ENCODE measurements at places on chromosomes 7 and 10. TPM values are rescaled to one million over a fixed set of nuclear protein-coding genes. Genes with fewer than 3 reads are reported as not detected.

DNA sequence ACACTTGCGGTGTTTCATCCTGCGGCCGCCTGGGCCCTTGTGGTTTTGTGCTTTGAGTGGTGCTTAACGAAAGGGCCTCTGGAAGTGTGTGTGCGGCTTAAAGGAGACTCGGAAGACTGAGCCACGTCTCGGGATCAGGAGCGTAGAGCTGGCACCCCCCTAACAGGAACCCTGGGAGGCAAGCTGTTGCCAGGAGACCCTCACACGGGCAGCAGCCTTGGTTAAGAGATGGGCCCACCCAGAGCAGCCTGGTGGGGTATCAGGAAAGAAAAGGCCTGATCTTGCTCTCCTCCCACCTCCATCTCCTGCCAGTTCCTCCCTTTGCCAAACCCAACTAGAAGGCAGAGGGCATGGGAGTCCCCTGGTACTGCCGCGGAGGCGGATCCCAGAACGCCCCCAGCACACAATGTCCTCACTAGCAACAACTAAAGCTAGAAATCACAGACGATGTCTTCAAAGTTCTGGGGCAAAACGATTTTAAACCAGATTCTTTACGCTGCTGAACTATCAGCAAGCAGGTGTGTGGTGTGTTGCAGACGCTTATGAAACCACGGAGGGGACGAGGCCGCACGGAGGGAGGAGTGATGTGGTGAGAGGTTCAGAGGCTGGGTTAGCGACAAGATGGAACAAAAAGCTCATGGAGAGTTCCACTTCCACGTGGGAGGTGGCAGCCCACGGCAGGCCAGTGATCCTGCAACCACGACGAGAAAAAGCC, 67.0 kb upstream of the INPP5A start:
- DNase-seq = no peak

DNA sequence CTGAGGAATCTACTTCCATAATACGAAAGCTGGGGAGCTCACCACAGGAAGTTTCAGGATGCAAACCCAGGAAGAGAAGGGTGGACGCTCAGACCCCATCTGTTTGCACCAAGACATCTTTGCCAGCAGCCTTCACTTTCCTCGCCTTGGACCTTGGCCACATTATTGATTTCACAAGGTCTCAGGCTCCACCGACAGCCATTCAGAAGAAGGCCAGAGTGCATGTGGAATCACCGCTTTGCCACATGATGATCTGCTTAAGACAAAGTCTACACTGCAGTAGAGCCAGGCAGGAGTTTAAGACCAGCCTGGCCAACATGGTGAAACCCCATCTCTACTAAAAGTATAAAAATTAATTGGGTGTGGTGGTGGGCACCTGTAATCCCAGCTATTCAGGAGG, 60.0 kb downstream of the LYZL1 start:
- no peak for DNase-seq

DNA sequence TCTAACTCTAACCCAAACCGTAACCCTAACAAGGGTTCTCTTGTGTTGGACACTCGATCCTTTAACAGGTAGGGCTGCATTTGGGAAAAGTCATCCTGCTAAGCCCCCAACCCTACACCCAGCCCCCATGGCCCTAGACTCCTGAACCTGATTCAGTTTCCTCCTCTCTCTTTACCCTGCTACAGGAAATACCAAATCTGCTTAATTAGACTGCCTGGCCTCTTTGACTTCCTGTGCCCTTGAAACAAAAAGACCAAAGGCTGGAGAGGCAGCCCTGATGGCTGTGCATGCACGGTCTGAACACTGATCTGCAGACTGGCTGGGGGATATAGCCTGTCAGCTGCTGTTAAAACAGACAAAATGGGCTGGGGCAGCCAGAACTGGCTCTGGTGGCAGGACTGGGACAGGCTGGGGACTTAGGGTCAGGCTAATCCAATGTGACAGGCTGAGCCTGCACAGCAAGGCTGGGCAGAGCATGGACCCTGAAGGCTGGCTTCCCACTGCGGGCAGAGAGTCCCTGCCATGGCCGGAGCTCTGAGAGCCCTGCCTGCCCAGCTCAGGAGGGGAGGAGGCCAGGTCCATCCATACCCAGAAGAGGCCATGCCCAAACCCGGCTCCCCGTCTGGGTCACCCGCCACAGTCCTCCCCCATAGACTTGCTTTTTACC, 51.0 kb upstream of the MSMB start:
- peak; percentile 35 for DNase-seq

DNA sequence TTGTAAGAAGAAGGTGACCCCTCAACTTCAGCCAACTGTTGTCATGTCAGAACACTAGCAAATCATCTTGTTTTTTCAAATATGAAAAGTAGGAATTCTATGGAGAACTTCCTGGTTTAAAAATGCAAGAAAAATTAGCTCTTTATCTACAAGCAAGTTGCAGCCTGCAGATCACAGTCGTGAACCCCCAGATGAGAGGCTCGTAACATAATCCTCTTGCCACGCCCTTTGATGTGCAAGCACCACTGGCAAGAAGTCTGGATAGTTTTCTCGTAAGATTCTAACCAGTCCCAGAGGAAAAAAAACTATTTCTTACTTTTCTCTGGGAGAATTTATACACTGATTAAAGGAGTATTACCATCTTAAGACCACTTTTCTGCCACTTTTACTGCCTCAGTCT, 132.3 kb downstream of the DPY19L1 start:
- no peak for DNase-seq

- DNase-seq = no peak
Measured at GRCh38 chr7:138205614-138206150, 129.4 kb downstream of the AKR1D1 start.

Gene WNT8B
- 0.03 TPM for polyA plus RNA-seq

DNA sequence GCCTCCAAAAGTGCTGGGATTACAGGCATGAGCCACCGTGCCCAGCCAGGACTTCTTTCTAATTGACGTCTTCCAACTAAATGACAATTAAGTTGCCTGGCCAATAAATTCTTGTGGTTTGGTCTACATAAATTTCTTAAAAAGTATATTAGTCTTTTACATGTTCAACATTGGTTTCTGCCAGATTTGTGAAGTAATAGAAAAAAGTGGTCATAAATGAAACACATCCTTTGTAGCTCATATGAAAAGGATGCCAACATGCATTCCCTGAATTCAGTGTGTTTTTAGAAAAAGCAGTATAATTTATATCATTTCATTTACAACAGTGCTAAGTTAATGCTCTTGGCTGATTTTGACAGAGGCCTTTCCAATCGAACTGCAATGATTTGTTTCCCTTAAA, 215.0 kb downstream of the TAX1BP1 start:
- DNase-seq = no peak

Gene CYP3A5
- 10.0 TPM for polyA plus RNA-seq

DNA sequence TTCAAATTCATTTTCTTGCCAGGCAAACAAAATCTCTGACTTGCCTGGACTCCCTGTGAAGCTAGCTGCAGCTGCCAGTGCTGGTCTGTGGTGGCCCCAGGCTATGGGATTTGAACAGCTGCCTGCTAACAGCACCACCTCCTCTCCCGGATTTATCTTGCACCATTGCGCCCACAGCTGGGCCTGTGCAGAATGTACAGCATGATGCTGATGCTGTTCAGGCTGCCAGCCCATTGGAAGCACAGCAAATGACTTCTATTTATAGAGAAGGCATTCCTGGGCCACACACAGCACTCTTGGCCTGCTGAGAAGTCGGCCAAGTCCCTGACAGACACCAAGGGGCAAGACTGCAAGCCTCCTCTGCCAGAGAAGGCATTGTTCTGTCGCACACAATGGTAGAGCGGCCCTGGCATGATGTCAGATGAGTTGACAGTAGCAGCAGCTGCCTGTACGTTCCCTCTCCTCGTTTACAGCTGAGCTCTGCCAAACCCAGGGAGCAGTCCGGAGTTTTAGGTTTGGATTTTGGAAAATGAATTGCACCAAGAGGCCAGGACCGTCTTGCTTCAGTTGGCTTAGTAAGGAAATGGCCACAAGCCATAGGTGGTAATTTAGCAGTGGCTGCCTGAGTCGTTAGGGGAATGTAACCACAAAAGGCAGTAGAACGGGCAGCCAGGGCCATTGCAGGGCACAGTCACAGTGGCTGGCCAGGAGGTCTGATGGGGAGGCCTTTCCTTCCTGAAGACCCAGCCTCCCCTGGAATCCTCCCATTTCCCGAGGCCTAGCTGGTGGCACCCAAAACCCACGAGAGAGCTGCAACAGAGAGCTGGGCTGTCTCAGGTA, 38.5 kb downstream of the MTURN start:
- peak; percentile 90 for DNase-seq

Gene MYL10
- polyA plus RNA-seq = not detected

Gene LDB3
- polyA plus RNA-seq = 0.40 TPM

GRCh38 chr10:122632031-122632430, 67.6 kb downstream of the C10orf120 start:
- no peak for DNase-seq

DNA sequence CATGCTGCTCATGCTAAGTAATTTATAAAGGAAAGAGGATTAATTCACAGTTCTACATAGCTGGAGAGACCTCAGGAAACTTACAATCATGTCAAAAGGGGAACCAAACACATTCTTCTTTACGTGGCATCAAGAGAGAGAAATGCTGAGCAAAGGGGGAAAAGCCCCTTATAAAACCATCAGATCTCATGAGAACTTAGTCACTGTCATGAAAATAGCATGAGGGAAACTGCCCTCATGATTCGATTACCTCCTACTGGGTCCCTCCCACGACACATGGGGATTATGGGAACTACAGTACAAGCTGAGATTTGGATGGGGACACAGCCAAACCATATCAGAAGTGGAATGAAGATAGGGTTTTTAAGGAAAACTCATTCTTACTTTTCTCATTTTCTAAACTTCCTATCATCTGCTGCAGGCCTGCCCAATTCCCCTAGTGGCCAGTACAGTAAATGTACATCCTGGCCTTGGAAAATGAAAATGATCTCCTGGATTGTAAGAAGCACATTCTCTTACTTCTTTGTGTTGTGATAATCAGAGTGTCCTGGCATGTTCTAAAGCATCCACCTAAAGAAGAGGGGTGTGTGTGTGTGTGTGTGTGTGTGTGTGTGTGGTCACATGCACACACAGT, 421.5 kb downstream of the LRMDA start:
- DNase-seq = no peak

DNA sequence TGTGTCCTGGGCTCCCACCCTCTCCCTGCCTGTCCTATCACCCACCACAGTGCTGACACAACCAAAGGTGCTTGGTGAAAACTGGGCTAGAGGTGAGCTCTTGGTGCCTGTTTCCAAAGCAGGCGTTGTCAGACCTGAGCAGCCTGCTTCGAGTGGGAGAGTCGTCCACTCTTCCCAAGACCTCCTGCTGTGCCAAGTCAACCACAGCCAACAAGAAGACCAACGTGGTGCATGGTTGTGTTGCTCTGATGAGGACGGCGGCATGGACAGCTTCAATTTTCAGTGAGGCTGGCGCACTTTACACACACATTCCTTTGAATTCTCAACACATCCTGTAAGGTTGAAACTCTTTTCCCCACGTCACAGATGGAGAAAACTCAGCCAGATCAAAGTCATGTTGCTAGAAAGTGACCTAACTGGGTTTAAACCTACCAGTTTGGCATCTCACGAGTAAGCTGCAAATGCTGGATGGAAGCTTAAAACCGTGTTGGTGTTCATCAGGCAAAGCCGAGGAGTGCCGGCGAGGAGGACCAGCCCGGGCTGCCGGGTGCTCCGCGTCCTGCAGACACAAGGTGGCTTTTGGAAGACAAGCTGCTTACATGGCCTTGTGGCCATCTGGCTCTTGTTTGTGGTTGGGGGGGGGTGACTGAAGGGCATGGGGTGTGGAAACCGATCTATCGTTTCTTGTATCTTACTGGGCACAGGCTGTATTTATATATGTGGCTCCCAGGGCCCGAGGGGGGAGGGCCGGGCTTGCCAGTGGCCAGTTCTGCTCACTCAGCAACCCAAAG, 39.3 kb downstream of the INSIG1 start:
- DNase-seq = no peak

GRCh38 chr7:40996233-40996677, 706.6 kb downstream of the INHBA start:
- DNase-seq = no peak

DNA sequence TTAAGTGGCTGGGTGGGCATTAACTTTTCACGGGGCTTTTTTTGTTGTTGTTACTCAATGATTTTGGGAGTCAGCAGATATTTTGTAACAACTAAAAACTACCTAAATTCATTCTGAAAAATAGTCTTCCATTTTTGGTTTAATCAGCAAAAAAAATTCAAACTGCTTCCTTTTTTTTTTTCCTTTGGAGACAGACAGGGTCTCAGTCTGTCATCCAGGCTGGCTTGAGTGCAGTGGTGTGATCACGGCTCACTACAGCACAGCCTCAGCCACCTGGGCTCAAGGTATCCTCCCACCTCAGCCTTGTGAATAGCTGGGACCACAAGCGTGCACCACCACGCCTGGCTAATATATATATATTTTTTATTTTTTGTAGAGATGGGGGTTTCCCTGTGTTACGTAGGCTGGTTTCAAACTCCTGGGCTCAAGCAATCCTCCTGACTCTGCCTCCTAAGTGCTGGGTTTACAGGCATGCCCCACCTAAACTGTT, 36.5 kb downstream of the SKIDA1 start:
- no peak for DNase-seq

GRCh38 chr7:8303904-8304528, 42.0 kb upstream of the ICA1 start:
- no peak for DNase-seq

DNA sequence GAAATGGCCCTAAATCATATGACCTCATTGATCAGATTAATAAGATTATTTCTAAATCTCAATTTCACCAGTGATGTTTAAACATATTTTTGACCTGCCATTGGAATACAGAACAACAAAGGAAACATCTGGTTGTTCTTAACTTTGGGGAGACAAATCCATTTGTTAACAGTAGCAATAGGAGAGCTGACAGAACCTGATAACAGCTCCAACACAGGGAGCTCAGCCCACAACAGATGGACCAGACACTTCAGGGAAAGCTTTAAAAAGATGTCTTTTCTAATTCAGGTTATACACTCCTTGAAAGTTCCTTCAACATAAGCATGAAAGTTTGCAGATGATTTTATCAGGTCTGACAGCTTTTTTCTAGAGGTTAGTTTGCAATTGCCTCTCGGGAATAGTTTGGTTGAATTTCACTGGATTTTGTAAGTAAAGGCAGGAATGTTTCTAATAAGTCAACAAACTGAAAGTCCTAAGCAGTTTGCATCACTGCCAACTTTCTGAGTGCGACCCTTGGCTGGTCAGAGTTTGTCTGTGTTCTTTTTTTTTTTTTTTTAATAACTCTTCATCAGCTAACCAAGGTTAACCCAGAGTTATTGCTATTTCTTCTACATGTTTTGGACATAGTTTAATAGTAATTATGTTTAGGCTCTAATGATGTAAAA, 6.5 kb upstream of the MET start:
- DNase-seq = no peak

GRCh38 chr10:34736976-34737771, 77.9 kb downstream of the PARD3 start:
- no peak for DNase-seq

Gene HECW1
- polyA plus RNA-seq = 0.03 TPM

GRCh38 chr10:4088354-4089066, 303.5 kb upstream of the KLF6 start:
- no peak for DNase-seq
